ENCODE measurements at places on chromosomes 7 and 10. TPM values are rescaled to one million over a fixed set of nuclear protein-coding genes. Genes with fewer than 3 reads are reported as not detected.

The NPC1L1 gene
- not detected for total RNA-seq

The TEX36 gene
- total RNA-seq, result not detected

The FAM25C gene
- not detected for total RNA-seq

The METTL27 gene
- total RNA-seq, result 2.9 TPM

The HOXA13 gene
- total RNA-seq, result not detected

The PSMC2 gene
- 219 TPM for total RNA-seq

The MMD2 gene
- total RNA-seq, result not detected

The LRRN3 gene
- total RNA-seq, result under 0.01 TPM

The GARIN1A gene
- total RNA-seq, result 0.16 TPM
